ENCODE measurements at places on chromosomes 7 and 10.

DNA sequence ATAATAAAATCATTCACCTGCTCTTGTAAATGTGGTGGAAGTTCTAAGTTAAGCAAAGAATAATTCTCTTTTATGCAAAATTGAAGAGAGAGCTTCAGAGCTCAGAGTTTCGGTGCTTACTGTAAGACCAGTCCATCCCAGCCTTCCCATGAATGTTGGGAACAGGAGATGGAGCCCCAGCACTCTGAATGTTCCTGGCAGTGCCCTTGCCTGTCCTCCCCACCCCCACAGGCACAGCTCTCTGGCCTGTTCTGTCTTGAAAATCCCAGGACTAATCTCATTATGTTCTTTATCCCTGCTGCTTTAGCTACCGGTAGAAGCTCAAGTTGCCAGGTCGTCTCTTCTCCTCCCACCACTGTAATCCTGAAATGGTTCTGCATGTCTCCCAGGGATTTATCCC is 29.1 kb upstream of the LHFPL3 start:
- DNase-seq: no peak

GRCh38 chr7:136566491-136566890 is 302.0 kb upstream of the CHRM2 start:
- DNase-seq: no peak

DNA sequence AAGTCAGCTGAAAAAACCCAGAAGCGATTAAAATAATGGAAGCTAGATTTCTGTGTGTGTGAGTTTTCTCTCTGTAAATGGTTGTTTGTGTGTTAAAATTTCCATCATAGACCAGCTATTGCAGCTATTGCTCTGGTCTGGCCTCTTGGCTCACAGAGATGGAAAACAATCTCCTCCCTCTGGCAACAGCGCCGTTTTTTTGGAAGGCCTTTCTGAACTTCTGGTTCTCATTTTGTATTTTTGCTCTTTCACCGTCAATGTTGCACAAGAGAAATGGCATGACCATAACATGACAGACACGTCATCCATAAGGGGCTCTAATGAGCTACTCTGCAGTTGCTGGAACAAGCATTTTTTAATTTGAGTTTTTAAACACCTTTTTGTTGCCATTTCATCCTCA is 91.0 kb downstream of the CUBN start:
- no peak for DNase-seq

DNA sequence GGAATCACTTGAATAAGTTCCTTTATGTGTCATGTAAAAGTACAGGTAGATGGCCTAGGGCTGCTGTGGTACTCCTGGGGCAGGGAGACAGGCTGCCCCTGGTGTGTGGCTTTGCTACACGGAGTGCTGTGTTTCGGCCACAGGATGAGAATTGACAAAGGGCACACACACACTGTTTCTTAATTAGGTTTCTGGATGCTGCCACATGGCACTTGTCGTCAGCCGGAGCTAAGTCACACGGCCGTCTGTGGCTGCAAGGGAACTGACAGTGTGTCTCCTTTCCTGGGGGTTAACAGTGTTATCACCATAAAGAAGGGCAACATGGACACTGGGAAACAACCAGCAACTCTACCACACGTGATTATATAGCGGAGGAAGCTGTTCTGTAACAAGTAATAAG is 55.7 kb upstream of the CREB5 start:
- no peak for DNase-seq

DNA sequence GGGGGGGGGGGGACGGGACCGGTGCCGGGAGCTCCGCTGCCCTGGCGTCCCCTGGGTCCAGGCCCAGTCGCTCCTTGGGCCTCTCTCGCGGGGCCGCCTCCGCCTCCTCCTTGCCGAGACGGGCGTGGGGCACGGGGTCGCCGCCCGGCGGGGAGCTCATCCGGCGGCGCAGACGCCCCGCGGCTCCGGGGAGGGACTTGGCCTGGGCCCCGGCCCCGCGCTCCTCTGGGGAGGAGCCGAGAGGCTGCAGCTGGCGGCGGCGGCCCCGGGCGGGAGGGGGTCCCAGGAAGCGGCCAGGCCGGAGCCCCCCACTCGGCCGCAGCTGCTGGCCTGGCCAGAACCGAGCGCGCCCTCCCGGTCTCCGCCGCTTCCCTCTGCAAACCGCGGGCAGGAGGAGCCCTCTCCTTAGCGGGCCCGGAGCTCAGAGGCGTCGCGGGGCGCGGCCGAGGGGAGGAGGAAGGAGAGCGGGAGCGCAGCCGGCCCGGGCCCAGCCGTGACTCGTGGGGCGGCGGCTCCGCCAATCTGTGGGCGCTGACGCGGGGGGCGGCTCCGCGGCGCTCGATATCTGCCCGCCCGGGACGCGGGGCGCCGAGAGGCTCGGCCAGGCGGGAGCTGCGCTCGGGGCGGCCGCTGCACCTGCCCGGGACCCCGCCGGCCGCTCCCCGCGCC is at the start of gene FAM20C:
Gene FAM20C (plus strand): TSS at position 591 of the 669 bp plus-strand sequence. CDS start 629 bp downstream, outside the sequence.
- peak; percentile 91 for DNase-seq

GRCh38 chr10:80154978-80155695 is 22.6 kb downstream of the PLAC9 start:
- no peak for DNase-seq

DNA sequence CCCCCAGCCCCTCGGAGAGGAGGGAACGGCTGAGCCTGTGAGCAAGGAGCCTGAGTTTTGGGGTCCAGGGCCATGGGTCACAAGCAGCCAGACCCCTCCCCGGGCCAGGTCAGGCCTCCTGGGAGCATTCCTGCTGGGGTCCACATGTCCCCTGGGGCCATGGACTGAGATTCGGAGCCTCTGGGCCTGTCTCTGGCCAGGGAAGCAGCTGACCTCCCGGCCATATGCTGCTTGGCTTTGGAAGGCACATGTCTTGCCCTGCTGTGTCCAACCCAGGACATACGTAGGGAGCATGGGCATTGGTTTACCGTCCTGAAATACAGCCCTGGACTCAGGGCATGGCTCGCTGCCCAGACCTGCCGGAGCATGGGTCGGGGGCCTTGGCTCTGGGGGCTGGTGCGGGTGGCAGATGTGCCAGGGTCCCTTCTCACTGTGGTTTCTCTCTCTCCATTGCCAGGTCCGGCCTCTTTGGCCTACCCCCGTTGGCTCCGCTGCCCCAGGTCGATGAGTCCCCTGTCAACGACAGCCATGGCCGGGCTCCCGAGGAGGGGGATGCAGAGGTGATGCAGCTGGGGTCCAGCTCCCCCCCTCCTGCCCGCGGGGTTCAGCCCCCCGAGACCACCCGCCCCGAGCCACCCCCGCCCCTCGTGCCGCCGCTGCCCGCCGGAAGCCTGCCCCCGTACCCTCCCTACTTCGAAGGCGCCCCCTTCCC is 7.3 kb downstream of the PWWP2B start:
- no peak for DNase-seq

DNA sequence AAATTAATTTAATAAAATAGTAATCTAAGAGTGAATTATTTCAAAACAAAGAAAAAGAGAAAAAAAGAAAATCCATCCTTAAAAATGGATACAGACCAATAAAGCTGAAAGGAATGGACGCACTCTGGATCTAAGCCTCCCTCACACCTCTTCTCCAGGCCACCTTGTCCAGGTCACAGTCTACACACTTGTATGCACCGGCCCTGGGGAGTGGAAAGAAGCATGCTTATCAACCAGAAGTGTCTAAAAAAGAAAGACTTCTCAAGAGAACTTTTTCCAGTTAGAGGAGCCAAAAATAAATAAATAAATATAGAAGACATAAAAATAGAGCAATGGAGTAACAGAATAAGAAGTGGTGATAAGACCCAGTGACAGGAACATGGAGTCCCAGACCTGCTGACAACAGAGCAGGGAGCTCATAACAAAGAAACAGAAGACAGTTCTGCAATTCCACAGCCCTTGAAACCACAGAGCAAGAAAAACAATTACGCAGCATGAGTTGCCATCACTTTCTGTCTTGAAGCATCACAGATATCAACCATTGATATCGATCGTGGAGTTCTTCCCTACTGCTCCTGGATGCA is 311.7 kb upstream of the NFE2L3 start:
- peak; percentile 77 for DNase-seq
